ENCODE measurements at places on chromosomes 2 and 18.

DNA sequence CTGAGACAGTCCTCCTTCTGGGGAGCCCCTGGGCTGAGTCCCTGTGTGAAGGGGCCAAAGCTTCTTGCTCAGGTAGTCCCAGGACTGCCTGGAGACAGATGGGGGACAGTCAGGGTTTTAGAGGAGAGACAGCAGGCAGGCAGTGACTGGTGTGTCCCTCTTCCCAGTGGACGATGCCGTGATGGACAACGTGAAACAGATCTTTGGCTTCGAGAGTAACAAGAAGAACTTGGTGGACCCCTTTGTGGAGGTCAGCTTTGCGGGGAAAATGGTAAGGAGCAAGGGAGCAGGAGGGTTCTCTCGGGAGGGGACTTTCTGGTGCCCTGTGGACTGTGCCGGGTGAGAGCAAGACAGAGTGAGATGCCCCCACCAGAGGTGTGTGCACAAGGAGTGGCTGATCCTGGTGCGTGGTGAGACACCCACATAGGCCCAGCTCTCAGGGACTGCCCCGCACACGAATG lies 74.8 kb downstream of the DYSF start:
- no peak for DNase-seq

GRCh38 chr18:5992381-5992780 lies 97.1 kb upstream of the TMEM200C start:
- DNase-seq = no peak

DNA sequence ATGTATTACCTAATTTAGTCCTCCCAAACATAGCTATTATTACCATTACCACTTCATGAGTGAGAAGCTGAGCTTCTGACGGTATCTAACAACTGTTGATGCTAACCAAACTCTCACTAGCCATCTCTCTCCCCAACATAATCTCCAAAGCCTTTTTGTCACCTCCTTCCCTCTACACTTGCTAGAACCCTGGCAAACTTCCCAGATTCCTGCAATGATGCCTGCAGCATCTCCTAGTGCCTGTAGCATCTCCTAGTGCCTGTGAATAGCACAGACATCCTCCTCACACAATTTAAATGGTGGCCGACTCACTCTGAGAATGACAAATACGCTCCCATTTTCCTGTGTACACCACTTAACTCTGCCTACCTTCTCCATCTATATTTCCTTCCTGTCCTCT lies 126.7 kb downstream of the STK39 start:
- DNase-seq = peak; percentile 33

DNA sequence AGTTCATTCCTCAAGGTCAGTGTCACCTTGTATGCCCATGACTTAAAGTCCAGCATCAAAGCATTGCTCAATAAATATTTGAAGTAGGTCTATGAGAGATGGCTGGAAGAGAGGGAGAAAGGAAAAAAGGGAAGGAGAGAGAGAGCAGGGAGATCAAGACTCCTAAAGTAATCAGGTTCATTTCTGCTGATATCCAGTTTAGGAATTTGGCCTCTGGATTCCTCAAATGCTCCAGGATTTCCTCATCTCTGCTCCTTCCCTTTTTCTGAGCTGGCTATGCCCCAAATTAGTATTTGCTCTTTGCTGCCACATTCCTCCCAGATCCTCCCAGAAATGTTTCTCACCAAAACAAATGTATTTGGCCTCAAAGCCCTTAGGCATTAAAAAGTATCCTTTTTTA lies 739.4 kb upstream of the CHAC2 start:
- no peak for DNase-seq

- peak; percentile 75 for DNase-seq
Measured at GRCh38 chr2:98508709-98509066, 64.0 kb downstream of the INPP4A start.

DNA sequence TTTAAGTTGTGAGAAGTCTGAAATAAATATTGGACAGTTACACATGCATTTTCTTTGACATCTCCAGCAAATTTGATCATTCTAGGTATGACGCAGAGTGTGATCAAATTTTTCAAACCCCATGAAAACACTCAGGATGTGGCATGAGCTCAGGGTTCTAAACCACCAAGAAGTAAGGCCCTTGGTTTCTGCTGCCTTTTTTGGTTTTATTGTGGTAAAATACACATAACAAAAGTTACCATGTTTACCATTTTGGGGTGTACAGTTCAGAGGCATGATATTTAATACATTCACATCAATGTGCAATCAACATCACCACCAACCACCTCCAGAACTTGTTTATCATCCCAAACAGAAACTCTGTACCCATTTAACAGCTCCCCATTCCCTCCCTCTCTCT lies 64.3 kb upstream of the TTN start:
- DNase-seq = no peak

- no peak for DNase-seq
Measured at GRCh38 chr18:34985963-34986362, 55.2 kb upstream of the MAPRE2 start.

DNA sequence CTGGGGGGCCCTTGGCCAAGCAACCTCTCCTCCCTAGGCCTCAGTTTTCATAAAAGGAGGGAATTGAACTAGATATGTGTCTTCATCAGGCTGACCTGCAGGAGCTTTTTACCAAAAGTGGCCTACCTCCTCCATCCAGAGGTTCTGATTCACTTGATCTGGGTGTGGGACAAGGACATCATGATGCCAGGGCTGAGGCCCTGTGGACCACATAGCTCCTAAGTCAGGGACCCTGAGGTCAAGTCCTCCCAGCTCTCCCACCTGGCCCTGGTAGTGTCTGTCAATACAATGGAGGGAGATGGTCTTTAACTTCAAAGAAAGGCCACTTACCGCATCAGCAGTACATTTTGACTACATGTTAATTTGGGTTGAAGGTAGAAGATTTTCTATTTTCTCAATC lies 10.4 kb downstream of the IL1RN start:
- no peak for DNase-seq

DNA sequence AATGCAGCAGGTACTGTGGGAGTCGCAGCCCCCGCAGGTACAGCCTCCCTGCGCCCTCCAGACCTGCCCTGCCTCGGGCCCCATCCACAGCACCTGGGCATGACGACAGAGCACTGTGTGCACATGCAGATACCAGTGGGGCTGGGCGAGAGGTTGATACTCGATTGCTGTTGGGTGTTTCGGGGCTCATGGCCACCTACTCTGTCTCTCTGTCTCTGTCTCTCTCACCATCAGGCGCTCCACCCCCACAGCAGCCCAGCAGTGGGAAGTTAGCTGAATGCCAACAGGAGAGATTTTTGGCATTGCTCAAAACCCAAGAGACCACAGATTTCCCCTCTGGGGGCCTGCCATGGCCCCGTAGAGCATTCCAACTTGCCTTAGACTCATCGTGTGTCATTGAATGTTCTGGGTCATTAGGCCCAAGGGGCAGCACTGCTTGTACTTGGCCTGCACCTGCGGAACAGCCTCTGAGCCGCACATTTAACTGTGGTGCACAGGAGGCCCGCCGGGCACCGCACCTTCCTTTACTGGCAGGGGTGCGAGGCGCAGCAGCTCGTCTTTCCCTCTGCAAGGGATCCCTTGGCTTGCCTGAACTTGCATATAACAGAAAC lies 18.8 kb downstream of the KCNIP3 start:
- DNase-seq = no peak

GRCh38 chr2:105644174-105644980 lies 100.3 kb upstream of the NCK2 start:
- DNase-seq = peak; percentile 31

- DNase-seq = no peak
Measured at GRCh38 chr2:218623366-218623705, 15.6 kb downstream of the PLCD4 start.

GRCh38 chr18:41923446-41923845 lies 31.6 kb upstream of the PIK3C3 start:
- DNase-seq = no peak

DNA sequence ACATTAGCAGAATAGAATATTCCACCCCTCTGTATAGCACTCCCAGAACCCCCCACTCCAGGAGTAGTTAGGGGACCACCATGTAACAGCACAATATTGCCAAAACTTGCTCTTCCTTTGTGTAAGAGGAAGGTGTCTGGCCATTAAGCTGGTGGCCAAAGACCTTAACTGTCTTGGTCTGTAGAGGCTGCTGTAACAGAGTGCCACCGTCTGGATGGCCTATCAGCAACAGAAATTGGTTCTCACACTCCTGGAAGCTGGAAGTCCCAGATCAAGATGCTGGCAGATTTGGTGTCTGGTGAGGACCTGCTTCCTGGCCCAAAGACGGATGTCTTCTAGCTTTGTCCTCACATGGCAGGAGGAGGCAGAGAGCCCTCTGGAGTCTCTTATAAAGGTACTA lies 61.6 kb upstream of the TGFA start:
- peak; percentile 55 for DNase-seq

- DNase-seq = peak; percentile 97
Measured at GRCh38 chr2:47310801-47311560, 92.0 kb upstream of the MSH2 start.

DNA sequence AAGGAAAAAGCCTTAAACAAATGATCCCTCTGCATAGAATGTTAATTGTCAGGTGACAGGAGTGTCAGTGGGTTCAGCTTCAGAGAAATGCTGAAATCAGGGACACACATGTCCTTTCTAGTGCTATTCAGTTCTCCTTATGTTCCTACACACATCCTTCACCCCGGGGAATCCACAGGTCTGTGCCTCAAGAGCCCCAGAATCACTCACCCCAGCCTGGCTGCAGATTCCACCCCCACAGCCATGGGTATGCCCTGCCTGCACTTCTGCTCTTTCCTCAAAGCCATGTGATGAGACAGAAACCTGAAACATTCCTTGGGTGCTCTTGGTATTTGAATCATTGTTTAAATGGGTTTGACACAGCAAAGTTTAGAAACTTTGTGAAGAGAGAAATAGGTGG lies 27.4 kb upstream of the FZD7 start:
- no peak for DNase-seq

DNA sequence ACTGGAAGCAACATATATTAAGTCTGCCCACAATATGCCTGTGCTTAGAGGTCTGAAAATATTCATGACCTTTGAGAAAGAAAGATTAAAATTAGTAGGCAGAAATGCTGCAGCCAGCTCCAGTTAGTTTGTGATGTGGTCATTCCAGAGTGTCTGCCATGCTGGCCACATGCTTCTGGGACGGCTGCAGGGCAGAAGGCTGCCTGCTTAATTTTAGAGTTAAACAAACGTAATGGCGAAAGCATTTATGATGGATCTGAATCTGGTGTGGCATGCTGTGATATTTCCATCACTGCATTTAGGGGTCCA lies 95.4 kb downstream of the FHOD3 start:
- no peak for DNase-seq

DNA sequence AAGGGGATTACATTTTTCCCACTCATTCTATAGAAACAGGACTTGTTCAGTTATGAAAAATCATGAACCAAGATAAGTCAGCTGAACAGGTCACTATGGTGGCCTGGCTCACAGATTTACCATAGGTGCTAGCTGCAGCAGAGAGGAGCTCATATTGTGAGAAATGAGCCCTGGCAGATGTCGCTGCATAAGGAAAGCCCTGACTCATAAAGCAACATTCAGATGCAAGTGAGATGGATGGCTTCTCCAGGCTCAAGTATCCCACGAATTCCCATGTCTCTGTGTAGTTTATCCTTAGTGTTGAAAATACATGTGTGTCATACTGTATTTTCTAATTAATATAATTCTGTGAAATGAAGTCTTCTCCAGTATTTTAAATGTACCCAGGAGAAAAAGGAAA lies 115.0 kb upstream of the LHCGR start:
- DNase-seq = no peak

- no peak for DNase-seq
Measured at GRCh38 chr18:57885931-57886330, 82.8 kb upstream of the ATP8B1 start.

GRCh38 chr2:439077-439476 lies 151.2 kb upstream of the ALKAL2 start:
- DNase-seq = no peak
